NCI-H2171 (cell line): ENCODE measurements at places on chromosomes 3 and 15.

- DNase-seq, result no peak
These were observed 11.8 kb upstream of the SGO1 start for GRCh38 chr3:20197775-20198174.

DNA sequence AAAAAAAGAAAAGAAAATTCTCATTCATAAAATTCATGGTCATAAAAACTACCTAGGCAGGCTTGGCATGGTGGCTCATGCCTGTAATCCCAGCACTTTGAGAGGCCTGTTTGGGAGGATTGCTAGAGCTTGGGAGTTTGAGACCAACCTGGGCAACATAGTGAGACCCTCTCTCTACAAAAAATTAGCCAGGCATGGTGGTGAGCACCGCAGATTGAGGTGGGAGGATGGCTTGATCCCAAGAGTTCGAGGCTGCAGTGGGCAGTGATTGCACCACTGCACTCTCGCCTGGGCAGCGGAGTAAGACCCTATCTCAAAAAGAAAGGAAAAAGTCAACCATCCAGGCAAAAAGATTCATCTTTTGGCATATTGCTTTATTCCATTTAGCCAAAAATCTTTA lies 58.5 kb downstream of the MEIS2 start:
- DNase-seq, result no peak

- DNase-seq, result no peak
These were observed 2.8 kb downstream of the BCL2L10 start for GRCh38 chr15:52109559-52110451.

DNA sequence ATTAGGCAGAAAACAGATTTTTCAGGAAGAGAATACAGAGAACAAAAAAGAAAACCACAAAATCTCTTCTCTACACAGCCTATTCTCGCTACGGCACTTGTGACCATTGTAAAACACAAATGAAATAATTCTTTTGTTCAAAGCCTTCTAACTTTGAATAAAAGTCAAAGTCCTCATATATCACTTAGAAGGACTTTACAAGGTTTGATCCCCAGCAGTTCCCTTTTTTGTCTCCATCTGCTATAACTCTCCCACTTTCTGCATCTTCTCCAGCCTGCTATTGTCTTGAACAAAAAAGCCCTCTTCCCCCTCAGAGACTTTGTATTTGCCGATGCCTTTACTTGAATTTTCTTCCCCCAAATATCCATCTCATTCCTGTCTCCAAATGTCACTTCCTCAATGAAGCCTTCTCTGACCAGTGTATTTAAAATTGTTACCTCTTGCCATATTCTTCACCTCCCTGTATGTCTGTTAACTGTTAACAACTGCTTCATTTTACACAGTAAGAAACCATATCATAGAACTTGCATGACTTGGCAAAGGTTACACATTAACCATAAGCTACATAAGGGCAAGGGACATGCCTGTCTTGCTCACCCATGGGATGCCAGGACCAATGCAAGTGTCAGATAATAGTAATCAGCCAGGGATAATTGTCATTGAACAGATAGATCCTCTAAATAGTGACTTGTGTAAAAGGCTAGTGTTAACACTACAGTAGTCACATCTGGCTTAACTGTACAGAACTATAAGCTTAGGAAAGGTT lies 122.4 kb downstream of the CBLB start:
- no peak for DNase-seq

GRCh38 chr15:83477808-83478537 lies 30.8 kb downstream of the SH3GL3 start:
- DNase-seq, result no peak
